HFFc6 (cell line): ENCODE measurements at places on chromosomes 11 and 22. TPM values are rescaled to one million over a fixed set of nuclear protein-coding genes. Genes with fewer than 3 reads are reported as not detected.
A peak's percentile ranks its signal among the peaks of the same experiment; 100 is the strongest.

DNA sequence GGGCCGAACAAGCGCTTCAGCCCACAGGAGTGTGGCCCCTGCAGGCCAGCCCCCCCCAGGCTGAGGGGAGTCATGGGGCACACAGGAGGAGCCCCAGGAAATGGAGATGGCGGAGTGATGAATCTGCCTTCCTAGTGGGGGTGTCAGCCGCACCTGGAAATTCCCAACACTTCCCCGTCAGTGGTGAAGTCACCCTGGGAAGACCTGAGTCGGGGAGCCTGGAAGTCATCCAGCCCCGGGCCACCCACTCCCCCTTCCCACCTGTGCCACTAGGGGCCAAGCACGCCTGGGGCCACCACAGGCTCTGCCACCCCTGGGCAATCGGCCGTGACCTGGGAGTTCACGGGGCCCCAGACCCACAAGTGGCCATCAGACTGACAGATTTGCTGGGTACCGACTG, 12.6 kb downstream of the WNT7B start:
- DNase-seq: no peak
- H3K4me3 ChIP-seq: no peak overlapping the region
- H3K36me3 ChIP-seq: no peaks in the 10 kb centered on the region
- no peak overlapping the region for H3K27ac ChIP-seq

DNA sequence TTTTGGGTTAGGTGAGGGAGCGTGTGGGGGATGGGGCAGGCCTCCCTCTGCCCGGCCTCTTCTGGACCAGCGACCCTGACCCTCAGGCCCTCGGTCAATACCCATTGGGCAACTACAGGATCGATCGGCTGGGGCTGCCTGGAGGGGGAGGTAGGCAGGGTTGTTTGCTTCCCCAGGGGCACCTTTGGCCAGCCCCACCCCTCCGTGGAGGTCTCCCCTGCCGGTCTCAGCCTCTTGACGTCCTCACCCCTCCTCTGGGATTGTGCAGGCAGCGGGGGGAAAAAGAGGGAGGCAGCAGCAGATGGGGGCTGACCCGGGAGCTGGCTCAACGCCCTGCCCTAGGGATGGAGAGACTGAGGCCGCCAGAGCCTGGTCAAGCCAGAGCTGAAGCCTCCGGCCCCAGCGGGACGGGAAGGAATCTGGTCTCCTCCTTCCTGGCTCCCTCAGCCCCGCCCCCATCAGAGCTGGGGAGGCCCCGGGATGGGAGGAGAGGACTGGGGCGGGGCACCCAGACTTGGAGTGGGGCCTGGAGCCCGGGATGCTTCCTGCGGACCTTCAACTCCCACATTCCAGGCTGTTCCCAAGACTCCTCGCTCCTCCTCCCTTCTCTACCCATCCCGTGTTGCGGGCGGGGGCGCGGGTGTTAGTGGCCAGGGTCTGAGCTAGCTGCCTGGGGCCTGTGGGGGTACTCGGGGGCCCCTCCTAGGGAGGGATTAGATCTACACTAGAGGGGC, 14.4 kb upstream of the CDC42EP1 start:
- peak; percentile 90 for DNase-seq
- peak overlapping the region; percentile 43; the same call in 1 of the 2 replicates for H3K4me3 ChIP-seq
- no peaks in the 10 kb centered on the region for H3K36me3 ChIP-seq
- H3K4me1 ChIP-seq: peaks cover 61% of the 10 kb centered on the region
- H3K27ac ChIP-seq: peak overlapping the region; percentile 91

DNA sequence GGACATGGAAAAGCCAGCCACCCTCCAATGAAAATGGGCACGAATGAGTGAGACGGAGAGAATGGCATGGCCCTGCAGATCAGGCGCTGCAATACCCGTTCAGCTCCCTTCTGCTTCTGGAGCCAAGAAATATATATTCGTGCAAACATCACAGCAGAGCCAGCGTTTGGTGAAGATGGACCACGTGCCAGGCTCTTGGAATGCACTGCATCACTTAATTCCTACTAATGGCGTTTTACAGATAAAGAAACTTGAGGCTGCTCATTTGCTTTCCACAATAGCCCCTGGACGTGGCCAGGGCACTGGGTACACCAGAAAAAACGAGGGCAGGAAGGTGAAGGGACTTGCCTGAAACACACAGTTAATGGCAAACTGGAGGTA, 1.6 kb upstream of the FXYD2 start:
- no peak overlapping the region for H3K4me3 ChIP-seq
- DNase-seq: no peak

DNA sequence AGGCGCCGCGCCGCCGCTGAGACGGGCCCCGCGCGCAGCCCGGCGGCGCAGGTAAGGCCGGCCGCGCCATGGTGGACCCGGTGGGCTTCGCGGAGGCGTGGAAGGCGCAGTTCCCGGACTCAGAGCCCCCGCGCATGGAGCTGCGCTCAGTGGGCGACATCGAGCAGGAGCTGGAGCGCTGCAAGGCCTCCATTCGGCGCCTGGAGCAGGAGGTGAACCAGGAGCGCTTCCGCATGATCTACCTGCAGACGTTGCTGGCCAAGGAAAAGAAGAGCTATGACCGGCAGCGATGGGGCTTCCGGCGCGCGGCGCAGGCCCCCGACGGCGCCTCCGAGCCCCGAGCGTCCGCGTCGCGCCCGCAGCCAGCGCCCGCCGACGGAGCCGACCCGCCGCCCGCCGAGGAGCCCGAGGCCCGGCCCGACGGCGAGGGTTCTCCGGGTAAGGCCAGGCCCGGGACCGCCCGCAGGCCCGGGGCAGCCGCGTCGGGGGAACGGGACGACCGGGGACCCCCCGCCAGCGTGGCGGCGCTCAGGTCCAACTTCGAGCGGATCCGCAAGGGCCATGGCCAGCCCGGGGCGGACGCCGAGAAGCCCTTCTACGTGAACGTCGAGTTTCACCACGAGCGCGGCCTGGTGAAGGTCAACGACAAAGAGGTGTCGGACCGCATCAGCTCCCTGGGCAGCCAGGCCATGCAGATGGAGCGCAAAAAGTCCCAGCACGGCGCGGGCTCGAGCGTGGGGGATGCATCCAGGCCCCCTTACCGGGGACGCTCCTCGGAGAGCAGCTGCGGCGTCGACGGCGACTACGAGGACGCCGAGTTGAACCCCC, 798 bp downstream of the BCR start:
- peak overlapping the region; percentile 76 for H3K4me3 ChIP-seq
- H3K27ac ChIP-seq: no peak overlapping the region
- H3K4me1 ChIP-seq: peaks cover 51% of the 10 kb centered on the region
- DNase-seq: no peak
- peaks cover under 1% of the 10 kb centered on the region for H3K27me3 ChIP-seq

DNA sequence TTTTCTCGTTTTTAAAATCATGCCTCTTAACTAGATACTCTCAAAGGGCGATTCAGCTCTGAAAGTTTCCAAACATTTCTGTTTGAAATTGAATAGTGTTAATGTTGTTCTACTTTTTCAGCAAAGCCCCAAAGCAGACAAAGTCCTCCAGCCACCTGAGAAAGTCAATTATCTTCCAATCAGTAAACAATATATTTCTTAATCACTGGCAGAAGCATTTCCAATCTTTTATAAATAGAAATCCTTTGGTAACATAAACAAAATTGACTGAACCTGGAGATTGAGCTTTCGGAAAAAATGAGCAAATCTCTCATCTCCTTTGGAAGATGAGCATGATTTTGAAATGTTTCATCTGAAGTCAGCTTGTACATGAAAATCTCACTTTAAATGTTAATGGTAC, 84.4 kb upstream of the FIBIN start:
- no peaks in the 10 kb centered on the region for H3K27me3 ChIP-seq
- no peak overlapping the region for H3K27ac ChIP-seq
- no peak for DNase-seq
- H3K4me3 ChIP-seq: no peak overlapping the region

GRCh38 chr11:45858751-45859398, 11.6 kb downstream of the CRY2 start:
- peaks cover 9% of the 10 kb centered on the region; the same call in 1 of the 2 replicates for H3K36me3 ChIP-seq
- peak overlapping the region; percentile 52 for H3K4me3 ChIP-seq
- no peaks in the 10 kb centered on the region; the same call in none of the 2 replicates for H3K27me3 ChIP-seq
- peaks cover 54% of the 10 kb centered on the region for H3K4me1 ChIP-seq
- no peak for DNase-seq

DNA sequence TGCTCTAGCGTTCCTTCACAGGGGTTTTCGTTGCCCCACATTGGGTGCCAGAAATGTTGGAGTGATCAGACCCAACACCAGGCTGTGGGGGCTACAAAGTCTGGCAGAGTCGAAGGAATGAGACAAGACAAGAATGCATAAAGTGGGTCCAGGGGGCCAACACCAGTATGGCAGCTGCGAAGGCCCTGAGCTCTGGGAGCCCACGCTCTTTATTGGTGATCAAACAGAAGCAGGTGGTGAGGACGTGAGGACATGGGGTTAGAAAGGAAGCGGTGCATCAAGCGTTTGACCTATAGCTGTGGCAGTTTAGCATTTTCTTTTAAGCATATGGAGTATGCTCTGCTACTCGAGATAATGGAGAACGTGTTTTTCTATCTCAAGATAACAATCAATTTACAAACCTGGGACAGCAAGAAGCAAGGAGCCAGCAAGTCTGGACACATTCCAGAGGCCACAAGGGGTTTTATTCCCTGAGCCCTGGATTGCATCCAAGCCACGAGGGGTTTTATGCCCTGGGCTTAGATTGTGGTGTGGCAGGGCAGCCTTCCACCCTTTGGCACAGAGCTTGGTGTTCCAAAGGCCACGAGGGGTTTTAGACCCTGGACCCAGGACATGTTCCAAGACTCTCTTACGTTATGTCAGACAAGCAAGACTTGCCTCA, 3.9 kb upstream of the DNAJB13 start:
- no peak for DNase-seq
- 0 out of 2 replicates have a peak, but pooled peaks cover 4% of the 10 kb centered on the region for H3K36me3 ChIP-seq
- H3K27ac ChIP-seq: no peak overlapping the region
- H3K27me3 ChIP-seq: peaks cover 2% of the 10 kb centered on the region
- no peak overlapping the region for H3K4me3 ChIP-seq
- no peaks in the 10 kb centered on the region for H3K4me1 ChIP-seq

DNA sequence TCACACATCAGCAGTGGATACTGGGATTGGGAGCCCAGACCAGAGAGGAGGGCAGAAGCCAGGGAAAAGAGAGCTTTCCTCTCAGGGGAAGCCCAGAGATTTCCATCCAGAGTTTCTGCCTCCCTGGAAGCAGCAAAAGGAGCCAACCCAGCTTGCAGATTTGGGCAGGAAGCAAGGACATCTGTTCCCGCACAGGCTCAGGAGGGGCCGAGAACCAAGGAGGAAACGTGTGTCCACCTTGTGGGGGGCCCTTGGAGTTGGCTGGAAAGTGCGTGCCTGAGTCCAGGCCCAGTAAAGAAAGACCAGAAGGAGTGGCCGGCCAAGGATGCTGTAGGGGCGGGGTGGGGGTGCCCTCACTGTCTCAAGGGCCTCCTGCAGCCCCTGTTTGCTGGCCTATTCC, 6.0 kb upstream of the NPTXR start:
- peaks cover 15% of the 10 kb centered on the region for H3K27me3 ChIP-seq
- no peak for DNase-seq
- no peak overlapping the region for H3K4me3 ChIP-seq
- no peaks in the 10 kb centered on the region for H3K36me3 ChIP-seq

- H3K27me3 ChIP-seq: peaks cover 21% of the 10 kb centered on the region
- H3K36me3 ChIP-seq: no peaks in the 10 kb centered on the region
- H3K4me3 ChIP-seq: no peak overlapping the region
- no peak overlapping the region for H3K27ac ChIP-seq
- no peak for DNase-seq
- H3K4me1 ChIP-seq: no peaks in the 10 kb centered on the region
Observed at GRCh38 chr22:44191036-44191454, 10.3 kb downstream of the PARVG start.

- H3K27me3 ChIP-seq: peaks cover 1% of the 10 kb centered on the region; the same call in 1 of the 2 replicates
- H3K4me1 ChIP-seq: no peaks in the 10 kb centered on the region
- no peak overlapping the region for H3K27ac ChIP-seq
- H3K36me3 ChIP-seq: peaks cover 22% of the 10 kb centered on the region; the same call in 1 of the 2 replicates
- no peak for DNase-seq
- H3K4me3 ChIP-seq: no peak overlapping the region
Observed at GRCh38 chr22:48845356-48845936, 982.2 kb downstream of the BRD1 start.

- H3K27me3 ChIP-seq: no peaks in the 10 kb centered on the region; the same call in 1 of the 2 replicates
- no peak for DNase-seq
- no peak overlapping the region for H3K4me3 ChIP-seq
- no peaks in the 10 kb centered on the region for H3K36me3 ChIP-seq
- no peaks in the 10 kb centered on the region for H3K4me1 ChIP-seq
Observed at GRCh38 chr11:5994791-5995190, 8.0 kb upstream of the OR52L1 start.

DNA sequence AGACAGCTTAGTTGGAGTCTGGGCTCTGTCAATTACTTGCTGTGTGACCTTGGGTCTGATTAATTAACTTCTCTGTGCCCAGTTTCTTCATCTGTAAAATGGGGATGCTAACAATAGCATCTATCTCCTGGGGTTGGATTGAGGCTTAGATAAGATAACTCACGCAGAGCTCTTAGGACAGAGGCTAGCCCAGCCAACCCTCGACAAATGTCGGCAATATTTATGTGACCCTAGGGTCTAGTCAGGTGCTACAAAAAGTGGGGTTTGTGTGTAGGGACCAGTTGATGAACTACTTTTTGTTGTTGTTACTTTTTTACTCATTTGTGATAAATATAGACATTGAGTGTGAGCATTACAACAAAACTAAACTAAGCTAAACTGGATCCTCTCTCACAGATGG, 22.4 kb downstream of the SYT13 start:
- DNase-seq: no peak
- no peak overlapping the region for H3K27ac ChIP-seq
- peaks cover 30% of the 10 kb centered on the region for H3K4me1 ChIP-seq
- H3K36me3 ChIP-seq: no peaks in the 10 kb centered on the region

FUT4 gene
- total RNA-seq: 0.74 to 3.3 TPM (median 1.3 TPM) in 3 replicates

PRODH gene
- not detected in 3 replicates for total RNA-seq

TRPM5 gene
- not detected in 3 replicates for total RNA-seq
